GM13976 (cell line): ENCODE measurements at places on chromosomes 12 and 14.
A peak's percentile ranks its signal among the peaks of the same experiment; 100 is the strongest.

DNA sequence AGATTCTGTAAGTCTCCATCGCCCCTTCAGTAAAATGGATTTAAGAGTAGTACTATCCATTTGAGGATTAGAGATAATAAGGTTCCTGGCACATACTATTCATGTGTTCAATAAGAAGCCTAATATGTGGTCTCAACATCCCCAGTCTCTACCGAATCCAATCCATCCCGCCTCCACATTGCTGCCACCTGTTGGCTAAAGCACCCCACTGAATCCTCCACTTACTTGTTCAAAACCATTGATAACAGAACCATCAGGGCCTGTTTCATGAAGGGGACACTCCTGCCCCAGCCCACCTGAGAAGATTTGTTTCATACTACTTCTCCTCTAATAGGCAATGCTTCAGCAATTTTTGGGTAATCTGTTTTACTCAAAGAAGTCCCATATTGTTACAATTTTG, 147.5 kb downstream of the SLC2A13 start:
- no peak for DNase-seq

DNA sequence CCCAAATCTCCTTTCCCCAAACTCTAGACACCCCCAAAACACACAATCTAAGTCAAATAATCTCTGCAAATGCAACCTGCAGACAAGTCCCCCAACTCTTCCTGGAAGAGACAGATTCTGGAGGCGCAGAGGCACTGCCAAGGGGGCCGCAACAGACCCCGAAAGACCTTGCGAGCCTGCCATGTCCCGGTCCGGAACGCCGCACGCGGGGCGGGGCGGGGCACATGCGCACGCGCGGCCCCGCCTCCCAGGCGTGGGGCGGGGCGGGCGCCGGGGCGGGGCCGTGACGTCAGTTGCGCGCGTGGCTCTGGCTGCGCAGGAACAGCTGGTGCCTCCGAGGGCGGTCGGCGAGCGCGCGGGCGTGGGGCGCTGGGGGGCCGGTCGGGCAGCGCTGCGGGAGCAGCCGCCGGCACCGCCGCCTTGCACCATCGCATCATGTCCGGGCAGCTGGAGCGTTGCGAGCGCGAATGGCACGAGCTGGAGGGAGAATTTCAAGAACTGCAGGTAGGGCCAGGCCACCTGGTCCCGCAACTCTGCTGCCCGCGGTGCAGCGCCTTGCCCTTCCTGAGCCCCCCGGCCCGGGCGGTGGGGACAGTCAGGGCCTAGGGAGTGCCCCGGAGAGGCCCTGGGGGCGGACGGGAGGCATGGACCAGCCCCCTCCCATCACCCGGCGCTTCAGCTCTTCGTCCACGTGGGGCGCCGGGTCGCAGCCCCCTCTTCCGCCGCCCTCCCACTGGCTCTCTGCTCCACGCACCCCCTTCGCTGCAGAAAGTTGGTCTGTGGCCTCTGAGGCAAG, at the start of gene TMEM120B:
TSS of gene TMEM120B (plus strand) at position 292 of the 796 bp plus-strand sequence. CDS start at position 436, 144 bp downstream.
- peak; percentile 96 for DNase-seq

GRCh38 chr12:48815126-48816110, 2.9 kb upstream of the CACNB3 start:
- peak; percentile 63 for DNase-seq

GRCh38 chr14:22188318-22188717, 400.7 kb downstream of the DAD1 start:
- no peak for DNase-seq

GRCh38 chr14:90782892-90783291, 33.3 kb downstream of the TTC7B start:
- DNase-seq: no peak

- DNase-seq: no peak
These were observed 1.2 kb downstream of the AMHR2 start for GRCh38 chr12:53424626-53425514.

DNA sequence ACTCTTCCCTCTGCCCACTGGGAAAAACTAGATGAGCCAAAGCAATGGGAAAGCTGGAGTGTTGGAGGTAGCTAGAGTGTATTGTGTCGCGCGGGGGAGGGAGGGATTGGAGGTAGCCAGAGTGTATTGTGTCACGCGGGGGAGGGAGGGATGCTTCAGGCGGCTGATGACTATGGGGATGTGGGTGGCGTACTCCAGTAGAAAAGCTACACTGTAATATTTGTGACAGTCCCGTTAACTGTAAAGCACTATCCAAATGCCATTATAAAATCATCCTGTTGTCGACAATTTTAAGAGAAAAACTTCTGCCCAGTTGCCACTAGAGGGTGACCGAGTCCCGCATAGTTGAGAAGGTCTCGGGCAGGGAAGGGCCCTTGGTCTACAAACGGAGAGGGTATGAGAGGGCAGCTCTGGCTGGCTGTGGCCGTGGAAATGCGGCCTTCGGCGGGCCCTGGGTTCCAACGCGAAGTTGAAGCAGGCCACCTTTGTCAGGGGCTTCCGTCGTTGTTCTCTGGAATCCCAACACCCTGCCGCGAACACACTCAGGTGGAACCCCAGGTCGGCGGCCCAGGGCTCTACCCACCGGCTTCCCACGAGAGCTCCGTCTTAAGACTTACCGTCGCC, 15.1 kb upstream of the PLEK2 start:
- DNase-seq: peak; percentile 89

DNA sequence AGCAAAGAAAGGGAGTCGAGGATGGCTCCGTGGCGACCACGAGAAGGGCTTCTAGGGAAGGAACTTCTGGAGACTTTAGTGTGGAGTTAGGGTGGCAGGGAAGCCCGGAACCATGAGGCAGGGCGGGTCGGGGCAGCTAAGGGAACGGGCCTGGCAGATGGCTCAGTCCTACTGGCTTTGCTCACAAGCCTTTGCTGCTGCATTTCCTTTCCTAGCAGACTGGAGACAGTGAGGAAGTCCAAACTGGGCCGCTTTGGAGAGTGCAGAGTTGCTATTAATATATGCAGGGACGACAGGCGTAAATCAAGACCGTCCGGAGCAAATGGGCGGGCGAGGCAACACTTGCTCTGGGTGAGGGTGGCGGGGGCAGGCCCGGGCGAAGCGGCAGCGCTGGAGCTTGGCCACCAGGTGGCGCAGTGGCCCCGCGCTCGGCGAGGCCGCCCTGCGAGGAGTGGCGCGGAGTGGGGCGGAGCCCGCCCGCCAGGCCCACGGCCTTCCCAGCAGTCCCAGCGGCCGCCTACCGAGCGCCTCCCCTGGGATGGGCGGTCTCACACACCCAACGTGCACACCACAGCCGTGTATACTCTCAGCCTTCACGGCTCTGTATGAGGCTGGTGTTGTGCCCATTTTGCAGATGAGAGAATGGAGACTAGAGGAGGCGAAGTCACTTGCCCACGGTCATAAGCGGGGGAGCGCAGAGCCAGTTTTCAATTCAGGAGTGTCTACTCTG, 24.4 kb upstream of the LRTM2 start:
- DNase-seq: peak; percentile 97

- no peak for DNase-seq
These were observed 82.1 kb downstream of the ZFP36L1 start for GRCh38 chr14:68710776-68711175.

GRCh38 chr12:28421374-28421773, 231.1 kb downstream of the CCDC91 start:
- no peak for DNase-seq
